ENCODE measurements at places on chromosomes 2 and 18.

DNA sequence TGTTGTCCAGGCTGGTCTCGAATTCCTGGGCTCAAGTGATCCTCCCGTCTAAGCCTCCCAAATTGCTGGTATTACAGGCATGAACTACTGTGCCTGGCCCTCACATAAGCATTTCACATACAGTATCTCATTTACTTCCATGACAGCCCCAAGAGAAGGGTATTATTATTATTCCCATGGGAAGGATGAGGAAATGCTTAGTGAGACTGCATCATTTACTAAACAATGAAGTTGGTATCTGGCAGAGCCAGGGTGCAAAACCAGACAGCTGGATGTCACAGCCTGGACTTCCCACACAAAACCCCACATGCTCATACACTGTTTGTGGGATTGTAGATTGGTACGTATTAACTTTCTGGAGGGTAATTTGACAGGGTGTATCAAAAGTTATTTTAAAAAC is 29.9 kb downstream of the DAPL1 start:
- DNase-seq, result no peak

DNA sequence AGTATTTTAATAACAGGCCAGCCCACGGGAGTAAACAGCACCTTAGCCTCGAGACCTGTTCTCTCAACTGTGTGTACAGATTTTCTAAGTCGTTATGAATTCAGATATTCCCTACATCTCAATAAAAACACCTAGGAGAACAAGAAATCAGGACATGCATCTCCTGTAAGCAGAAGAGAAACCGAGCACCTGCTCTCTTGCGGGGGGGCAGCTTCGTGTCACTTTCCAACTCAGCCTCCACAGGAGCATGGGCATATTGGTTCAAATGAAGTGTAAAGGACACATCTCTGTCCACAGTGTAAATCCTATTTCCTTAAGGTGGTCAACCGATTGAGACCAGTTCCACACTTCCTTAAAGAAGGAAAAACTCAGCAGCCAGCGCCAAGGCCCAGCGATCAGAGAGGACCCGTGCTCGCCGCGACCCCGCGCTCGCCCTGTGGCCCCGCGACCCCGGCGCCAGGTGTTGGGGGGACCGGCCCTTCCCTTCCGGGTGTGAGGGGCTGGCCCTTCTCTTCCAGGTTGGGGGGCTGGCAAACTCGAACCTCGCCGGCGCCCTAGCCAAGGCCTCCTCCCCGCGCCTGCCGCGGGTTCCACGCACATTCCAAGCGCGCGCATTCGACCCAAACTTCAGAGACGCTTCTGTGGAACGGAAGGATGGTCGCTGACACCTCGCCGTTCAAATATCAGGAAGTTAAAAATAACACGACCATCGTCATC is 652 bp downstream of the SH3YL1 start:
- no peak for DNase-seq

DNA sequence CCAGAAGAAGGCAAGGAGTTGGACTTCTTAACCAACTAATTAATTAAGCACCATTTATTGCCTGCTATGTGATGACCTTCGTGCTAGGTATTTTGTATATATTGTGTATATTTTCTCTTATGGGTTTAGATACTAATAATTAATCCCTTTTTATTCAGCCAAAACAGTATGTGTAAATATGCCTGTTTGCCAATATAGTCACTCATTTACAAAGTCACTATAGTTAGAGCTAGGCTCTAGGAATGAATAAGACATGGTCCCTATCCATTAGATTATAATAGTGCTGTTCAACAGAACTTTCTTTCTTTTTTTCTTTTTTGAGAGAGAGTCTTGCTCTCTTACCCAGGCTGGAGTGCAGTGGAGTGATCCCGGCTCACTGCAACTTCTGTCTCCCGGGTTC is 51.4 kb downstream of the GREB1L start:
- DNase-seq, result no peak

- no peak for DNase-seq
These were observed 171.2 kb downstream of the RTP5 start for GRCh38 chr2:242040681-242041080.

DNA sequence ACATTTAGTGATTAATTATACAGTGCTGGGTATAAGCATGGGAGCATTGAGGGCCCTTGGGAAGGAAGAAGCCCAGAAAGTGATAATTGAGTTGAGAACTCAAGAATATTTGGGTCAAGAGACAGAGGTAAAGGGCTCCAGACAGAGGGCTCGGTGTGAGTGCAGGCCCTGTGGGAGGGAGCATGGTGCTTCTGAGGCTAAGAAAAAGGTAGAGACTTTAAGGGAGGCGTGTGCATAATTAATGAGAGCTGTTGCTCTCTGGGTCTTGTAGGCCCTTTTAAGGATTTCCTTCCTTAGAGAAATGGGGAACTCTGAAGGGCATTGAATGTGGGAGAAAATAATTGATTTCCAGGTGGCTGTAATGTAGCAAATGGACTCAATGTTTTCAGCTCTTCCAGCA is 735.0 kb upstream of the POU3F3 start:
- no peak for DNase-seq

GRCh38 chr2:220152281-220152935 is 525.0 kb downstream of the SLC4A3 start:
- DNase-seq, result no peak

DNA sequence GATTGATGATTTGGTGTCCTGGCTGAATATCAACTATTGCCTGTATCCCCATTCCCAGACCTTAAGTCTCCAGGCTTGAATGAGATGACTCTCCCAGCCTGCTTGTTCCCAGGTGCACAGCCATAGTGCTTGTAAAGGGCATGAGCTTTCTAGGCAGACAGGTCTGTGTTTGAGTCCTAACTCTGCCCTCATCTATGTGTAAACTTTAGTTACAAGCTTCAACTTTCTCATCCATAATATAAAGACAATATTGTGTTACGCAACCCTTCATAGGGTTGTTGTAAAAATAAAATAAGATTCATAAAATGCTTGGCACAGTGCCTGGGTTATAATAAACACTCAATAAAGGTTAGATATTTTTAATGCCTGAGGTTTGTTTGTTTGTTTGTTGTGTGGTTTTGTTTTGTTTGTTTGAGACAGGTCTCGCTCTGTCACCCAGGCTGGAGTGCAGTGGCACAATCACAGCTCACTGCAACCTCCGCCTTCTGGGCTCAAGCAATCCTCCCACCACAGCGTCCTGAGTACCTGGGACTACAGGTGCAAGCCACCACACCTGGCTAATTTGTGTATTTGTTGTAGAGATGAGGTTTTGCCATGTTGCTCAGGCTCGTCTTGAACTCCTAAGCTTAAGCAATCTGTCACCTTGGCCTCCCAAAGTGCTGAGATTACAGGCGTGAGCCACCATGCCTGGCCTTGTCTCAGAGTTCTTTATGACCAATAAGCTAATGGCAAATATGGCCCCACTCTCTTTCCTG is 89.4 kb upstream of the MAPRE2 start:
- DNase-seq, result no peak

DNA sequence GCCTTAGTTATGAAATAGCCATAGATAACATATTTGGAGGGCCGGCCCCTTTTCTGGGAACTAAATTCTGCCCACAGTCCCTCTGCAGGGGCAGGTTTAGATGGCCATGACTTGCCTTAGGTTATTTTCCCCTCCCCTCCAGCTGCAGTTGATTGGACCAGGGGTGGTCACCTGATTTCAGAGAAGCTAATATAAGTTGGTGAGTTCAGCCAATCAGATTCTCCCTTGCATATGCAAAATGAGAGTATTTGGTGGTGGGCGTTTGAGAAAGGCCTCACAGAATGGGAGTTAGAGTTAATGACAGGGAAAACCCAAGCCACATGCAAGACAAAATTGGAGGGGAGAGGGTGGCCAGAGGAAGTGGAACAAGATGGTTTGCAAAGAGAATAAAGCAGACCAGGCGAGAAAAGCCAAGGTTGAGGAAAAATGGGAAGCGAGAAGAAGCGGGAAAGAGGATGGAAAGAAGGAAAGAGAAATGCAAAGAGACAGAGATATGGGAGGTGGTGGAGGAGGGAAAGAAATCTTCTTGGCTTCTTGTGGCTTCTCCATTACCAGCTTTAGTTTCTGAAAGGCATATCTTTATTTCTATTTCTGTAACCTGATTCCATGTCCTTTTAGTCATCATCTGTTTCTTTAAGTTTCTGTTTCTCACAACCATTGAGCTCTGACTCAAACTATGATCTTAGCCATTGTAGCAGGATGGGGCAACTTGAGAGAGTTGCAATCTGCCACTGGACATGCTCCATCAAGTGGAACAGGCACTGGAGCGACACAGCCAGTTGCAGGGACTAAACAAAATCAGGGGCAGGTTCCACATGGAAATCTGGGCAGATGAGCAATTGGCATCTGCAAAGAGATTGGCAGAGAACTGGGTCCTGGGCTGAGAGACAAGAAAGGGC is 108.1 kb upstream of the SIX3 start:
- no peak for DNase-seq

GRCh38 chr2:40395169-40396073 is 56.5 kb downstream of the SLC8A1 start:
- no peak for DNase-seq

DNA sequence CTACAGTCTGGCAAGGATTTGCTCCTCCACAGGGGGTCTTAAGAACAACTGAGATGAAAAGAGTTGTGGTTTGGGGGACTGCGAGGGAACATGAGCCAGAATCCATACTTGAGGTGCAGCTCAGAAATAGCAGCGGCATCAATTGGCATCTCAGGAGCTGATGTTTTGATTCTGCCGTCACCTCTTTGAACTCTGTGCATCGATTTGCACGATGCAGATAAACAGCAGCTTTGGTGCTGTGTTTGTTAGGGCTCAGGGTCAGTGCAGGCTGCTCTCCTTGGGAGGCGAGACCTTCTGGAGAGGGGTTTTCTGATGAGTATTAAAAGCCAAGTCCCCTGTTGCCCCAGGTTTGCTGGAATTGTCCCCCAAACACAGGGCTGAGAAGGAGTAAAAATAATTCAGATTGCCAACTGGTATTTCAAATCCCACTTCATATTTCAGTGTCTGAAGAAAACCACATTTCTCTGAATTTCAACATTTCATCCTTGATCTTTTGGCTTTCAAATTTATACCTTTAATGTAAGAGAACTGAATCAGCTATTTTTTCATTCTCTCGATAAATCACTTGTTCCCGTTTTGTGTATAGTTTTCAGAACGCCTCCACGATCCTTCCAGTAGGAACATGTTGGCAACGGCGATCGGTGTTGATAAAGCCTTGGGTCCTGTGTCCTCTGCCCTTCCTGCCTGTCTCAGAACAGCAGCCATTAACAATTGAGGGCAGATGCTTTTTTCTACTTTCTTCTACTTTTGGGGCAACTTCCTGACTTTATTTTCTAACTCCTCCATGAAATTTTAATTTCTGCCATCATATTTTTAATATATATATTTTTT is 65.0 kb downstream of the RAB31 start:
- DNase-seq, result no peak

DNA sequence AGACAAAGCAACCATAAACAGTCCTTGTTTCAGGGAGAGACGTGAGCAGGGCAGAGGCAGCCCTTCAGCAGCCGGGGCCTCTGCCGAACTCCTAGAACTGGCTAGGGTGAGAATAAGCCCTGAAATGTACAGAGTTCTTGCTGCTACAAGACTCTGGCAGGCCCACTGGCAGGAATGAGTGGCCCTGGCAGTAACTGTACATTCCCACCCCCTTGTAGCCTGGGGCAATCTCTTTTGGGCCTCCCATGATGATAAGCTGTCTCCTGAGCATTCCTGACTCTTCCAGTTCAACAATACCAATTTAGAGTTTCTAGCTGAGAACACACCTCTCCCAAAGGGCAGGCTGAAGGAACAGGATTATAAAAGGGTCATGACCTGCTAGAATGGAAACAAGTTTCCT is 54.3 kb downstream of the HAUS1 start:
- DNase-seq, result no peak

- DNase-seq, result no peak
These were observed 39.1 kb upstream of the PPP1R1C start for GRCh38 chr2:181946444-181947127.

GRCh38 chr18:79327199-79327721 is 68.5 kb upstream of the NFATC1 start:
- no peak for DNase-seq

DNA sequence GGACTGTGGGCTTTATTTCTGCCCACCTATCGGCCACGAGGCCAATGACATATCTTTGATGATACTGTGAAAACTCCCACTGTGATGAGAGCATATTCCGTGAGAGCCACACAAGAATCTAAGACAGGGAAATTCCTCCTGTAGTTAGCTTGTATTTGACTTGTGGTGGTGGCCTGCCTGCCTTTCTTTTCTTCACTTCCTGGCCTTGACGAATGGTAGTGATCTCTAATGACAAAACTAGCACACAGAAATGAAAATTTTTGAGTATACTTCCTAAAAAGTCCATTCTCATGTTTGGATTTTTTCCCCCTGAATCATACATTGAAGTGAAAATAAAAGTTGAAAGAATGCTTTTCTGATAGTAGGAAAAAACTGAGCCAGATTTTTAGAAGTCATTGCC is 94.4 kb downstream of the MGAT5 start:
- DNase-seq, result no peak

DNA sequence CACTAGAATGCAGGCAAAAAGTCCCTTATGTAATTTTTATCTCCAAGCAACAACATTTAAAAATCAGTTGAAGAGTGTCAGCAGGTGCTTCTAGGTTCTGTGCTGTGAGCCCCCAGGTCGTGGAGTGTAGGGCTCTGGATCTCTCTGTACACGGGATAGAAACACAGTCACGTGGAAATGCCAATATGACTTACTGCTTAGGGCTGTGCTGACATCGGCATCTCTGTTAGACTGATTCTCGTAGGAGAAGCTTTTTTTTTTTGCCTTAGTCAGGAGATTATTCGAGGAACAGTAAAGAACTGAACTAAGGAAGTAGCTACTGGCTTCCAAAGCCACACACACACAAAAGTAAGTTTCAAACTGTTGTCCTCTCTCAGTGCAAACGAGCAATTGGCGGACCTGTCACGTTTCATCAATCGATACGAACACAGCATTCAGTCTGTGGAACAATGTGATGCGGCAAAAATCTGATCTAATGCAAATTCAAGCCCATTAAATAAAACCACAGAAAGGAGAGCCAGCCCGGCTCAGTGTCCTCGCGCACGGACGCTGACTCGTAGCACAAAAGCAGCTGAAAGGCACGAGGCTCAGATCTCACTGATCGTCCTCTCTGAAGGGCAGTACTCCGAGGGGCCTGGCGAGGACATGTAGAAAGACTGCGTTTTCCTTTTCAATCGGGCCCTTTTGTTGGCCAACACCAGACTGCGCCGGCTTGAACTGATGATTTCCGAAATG is 41.5 kb downstream of the PRELID3A start:
- DNase-seq, result no peak

GRCh38 chr2:44247924-44248323 is 27.4 kb upstream of the SLC3A1 start:
- DNase-seq, result no peak

GRCh38 chr2:46032996-46033395 is 264.2 kb upstream of the EPAS1 start:
- DNase-seq, result no peak

DNA sequence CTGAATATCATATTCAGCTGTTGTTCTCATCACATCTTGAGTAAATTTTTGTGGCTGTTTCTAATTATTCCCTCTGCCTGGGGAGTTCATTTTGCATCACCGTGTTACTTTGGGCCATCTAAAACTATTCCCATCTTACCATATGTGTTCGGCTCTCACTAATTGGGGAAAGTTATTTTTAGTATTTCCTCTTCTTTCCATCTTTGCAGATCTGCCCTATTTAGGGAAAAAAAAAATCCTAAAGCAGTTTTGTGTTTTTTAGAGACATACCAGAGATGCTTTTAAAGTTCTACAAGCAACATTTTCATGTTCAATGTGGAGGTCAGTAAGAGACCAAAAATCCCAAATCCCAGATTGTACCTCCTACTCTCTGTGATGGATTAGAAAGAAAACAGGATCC is 111.3 kb upstream of the NDUFV2 start:
- no peak for DNase-seq
